ENCODE measurements at places on chromosomes 2 and 18.

DNA sequence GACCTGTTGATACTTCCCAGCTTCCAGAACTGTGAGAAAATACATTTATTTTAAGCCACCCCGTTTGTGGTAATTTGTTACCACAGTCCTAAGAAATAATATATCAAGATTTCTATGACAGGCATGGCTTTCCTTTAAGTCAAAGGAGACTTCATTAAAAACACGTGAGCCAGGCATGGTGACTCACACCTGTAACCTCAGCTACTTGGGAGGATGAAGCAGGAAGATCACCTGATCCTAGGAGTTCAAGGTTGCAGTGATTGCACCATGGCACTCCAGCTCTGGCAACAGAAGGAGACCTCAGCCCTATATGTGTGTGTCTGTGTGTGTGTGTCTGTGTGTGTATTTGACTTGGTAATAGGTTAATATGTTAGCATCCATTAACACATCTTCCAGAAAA, 69.8 kb upstream of the SCN7A start:
- no peak for DNase-seq

GRCh38 chr2:113069676-113070605, 2.2 kb downstream of the IL1F10 start:
- DNase-seq, result no peak

DNA sequence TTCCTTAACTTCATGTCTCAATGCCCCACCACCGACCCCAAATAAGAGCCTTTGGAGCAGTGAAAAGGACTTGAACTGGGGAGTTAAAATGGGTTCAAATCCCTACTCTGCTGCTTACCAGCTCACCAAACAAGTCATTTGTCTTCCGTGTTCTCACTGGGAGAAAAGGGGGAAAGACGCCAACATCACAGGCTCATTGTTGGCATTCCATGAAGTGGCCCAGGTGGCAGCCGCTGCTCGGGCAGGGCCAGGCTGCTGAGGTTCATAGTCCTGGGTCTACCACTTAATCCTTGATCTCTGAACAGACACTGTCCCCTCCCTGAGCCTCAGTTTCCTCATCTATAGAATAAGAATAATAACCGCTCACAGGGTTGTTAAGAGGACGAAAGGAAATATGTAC, 103.0 kb downstream of the APOB start:
- DNase-seq, result no peak

GRCh38 chr2:14927021-14927564, 294.6 kb downstream of the LRATD1 start:
- DNase-seq, result no peak

DNA sequence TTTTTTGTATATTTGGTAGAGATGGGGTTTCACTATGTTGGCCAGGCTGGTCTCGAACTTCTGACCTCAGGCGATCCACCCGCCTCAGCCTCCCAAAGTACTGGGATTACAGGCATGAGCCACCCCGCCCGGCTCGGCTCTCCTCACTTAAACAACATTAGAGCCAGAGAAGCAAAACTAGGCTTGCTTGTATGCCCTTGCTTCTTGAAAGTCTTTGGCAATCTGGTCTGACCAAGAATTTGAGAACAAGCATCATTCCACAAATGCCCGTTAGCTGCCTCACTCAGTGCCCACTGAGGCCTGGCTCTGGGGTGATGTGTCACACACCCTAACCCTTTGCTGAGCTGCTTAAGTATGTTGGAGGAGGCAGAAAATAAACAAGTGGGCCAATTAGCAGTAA, 33.5 kb downstream of the SOWAHC start:
- no peak for DNase-seq

DNA sequence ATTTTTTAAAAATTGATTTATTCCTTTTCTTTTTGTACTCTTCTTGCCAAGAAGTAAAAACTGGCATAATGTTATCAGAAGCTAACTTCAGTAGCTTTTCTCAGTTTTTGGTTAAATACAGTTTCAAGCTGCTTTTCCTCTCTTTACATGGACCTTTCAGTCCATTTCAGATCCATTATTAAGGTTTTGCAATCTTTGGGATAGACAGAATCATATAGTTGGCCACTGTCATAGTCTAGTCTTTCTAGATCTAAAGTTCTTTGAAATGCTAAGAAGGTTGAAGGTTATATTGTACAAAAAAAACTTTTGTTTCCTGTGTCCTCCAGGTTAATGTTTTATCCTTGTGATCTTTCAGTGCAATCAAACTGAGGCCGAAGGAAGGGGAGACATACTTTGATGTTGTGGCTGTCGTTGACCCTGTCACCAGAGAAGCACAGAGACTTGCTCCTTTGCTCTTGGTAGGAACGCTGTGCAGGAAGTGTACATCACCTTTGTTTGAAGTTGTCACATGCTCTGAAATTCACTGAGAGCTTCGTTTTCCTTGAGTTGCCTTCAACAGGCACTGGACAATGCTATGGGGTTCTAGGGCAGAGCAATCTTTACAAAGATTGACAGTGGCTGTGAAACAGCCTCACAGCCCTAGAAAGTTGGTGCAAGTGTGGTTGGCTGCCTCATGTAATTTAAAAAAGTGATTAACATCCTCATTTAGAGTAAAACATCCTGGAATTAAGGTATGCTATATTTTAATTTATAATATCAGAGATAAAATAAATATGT, 79.1 kb downstream of the UGGT1 start:
- DNase-seq, result no peak

DNA sequence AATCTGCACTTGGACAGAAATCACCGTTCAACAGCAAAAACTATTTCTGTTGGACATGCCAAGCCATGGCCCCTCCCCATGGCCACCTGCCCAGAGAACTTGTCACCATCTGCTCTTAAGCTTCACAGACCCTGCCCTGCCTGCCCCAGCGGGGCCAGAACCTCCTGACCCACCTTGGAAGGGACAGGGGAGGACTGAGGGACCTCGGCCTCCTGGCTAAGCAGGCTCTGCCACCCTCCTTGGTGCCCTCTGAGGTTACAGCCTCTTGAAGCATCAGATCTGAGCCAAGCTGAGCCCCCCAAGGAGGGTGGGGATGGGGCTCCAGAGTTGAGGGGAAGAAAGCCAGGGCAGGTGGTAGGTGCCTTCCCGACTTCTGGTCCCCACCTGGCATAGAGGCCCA, 6.5 kb downstream of the TEX261 start:
- DNase-seq, result no peak

DNA sequence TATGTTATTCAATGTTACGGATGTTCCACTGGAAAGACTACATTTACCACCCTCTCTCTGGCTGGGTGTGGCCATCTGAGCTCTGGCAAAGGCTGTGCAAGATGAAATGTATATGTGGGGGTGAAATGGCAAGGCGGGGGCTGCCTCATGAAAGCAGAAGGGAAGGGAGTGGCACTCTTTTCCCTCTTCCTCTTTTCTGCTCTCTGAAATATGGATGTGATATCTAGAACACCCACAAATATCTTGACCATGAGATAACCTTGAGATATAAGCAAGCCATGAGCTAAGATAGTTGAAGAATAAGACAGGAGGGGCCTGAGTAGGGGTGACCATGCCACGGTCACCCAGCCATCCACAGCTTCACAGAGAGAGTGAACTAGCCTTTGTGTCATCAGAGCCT, 367.8 kb upstream of the ID2 start:
- DNase-seq, result no peak

- no peak for DNase-seq
Measured at GRCh38 chr18:71850602-71851001, 693.5 kb downstream of the CBLN2 start.

- no peak for DNase-seq
Measured at GRCh38 chr2:180247658-180248057, 240.6 kb upstream of the CWC22 start.

DNA sequence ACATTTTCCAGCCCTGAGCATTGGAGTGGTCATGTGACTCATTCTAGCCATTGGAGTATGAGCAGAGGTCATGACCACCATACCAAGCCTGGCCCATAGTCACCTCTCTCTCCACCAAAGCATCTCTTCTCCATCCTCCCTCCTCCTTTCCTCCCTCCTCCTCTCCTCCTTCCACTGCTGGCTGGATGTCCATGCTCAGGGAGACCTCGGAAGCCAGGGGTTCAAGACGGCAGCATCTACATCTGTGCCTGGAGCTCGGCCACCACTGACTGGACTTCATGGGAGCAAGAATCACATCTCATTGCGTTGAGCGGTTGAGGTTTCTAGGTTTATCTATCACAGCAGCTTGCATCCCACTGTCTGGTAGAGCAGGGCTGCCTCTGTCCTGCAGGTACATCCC, 252.4 kb downstream of the NDUFA10 start:
- peak; percentile 2 for DNase-seq

DNA sequence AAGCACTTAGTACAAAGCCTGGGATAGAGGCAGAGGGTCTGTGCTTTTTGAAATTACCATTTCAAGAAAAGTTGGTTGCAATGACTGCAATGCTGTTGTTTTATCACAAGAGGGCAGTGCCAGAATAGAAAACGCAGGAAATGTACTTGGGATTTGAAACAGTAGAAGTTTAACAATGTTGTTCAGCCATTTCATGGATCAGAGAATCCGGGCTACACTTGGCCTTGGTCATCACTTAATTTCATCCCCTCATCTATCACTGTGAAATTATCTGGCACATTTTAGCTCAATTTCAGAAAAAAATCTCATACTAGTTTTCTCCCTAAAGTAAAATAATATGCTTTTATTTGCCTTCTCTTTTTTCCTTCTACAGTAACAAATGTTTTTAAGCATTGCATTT, 70.8 kb downstream of the RAPGEF4 start:
- DNase-seq, result no peak

DNA sequence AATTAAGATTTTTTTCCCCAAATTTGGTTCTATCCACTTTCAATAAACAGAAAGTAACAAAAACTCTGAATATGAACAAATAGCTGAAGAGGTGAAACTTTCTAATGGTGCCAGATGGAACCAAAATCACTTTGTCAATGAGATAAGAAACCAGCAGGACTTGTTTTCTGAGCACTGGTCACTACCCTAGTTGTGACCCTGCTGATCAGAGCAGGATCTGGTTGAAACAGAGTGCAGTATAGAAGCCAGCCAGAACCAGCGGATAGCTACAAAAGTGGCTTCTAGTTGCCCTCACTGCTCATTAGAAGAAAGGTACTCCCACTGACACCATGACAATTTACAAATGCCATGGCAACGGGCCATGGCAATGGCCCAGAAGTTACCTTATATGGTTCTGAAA, 158.3 kb upstream of the PIEZO2 start:
- no peak for DNase-seq

DNA sequence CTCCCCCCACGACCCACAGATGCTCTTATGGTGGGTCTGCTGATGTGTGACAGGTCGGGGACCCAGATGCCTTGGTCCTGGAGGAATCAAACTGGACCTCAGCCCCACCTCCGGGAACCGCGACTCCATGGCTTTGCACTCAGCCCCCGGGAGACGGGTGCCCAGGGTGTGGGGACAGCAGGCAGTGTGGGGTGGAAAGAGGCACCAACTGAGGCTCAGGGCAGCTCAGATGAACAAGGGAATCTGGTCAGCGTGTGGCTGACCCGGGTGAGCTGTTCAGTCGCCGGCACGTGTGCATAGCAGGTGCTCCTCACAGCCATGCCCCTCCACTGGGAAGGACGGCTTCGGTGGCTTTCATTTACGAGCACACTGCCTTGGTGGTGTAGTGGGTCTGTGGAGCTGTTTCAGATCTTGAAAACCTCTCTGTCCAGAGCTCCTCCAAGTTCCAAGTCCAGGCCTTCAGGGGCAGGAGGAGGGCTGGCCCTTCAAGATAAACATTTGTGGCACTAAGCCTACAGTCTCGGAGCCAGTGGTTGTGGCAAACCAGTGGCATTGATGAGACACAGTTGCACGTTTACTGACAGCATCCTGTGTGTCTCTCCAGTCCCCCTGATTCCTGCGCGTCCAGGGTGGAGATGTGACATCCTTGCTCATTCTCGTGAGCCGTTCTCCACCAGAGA, 471.2 kb upstream of the HS6ST1 start:
- DNase-seq, result no peak

GRCh38 chr2:141515931-141516330, 614.9 kb downstream of the LRP1B start:
- no peak for DNase-seq

GRCh38 chr2:88161446-88162244, 8.5 kb upstream of the THNSL2 start:
- DNase-seq, result no peak

DNA sequence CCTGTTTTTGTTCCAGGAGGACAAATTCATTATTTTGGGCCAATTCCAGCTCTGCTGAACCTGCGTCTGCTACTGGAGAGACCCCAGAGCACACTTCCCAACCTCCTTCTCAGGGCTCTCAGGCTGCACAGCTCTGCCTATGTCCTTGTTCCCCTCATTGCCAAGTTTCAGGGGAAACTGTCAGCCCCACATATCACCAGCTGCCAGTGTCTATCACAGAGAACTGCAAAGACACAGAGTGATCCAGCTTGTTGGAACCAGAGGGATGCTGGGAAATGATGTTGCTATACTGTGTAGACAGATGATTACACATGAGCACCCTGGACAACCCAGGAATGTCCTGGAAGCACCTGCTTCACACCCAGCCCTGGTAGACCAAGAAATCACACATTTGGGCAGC, 67.4 kb upstream of the TMEM247 start:
- no peak for DNase-seq

GRCh38 chr2:80568011-80568410, 263.5 kb upstream of the LRRTM1 start:
- no peak for DNase-seq

DNA sequence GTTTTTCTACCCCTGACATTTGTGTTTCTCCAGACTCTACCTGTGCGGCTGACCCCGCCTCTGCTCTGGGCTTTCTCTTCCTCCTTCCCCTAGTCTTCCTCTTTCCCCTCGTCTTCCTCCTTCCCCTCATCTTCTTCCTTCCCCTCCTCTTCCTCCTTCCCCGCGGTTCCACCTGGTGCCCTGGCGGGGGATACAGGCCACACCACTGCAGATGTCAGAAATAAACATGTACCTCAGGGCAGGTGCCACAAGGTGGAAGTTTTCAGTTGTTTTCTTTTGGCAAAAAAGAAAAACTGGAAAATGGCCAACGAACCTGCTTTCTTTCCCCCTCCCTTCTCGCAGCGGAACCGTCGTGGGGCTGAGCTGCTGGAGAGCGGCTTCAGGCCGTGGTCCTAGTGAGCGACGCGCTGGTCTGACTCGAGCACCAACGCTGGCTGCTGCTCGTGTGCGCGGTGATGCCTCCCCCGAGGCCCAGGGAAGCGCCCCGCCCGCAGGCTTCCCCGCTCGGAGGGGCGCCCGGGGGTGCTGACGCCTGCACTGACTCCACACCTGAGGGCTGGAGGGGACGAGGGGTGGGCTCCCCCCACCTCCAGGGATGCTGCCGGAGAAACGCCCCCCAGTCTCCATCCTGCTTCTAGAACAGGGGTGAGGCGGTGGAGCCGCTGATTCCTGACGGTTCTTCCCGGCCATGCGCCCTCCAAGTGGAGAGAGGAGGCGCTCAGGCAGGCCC, 83.7 kb upstream of the ZNF516 start:
- DNase-seq, result no peak

DNA sequence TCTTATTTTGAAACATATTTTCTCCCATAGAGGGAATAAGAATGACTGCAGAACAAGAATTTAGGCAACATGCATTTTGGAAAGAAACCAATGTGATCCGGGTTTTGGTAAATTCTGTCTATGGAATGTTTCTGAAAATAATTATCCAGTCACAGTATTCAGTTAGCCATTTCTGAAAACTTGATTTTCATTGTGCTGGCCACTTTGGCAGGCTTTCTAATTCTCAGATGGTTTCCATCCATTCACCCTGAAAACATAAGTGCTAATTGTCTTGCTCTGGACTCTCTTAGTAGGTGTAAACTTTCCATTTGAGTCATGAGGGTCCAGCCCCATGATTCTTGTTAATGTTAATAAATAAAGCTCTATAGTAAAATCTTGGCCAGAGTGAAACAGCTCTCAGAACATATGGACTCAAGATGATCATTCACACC, 176.5 kb downstream of the RBM43 start:
- DNase-seq, result no peak

All from activated T-cell treated with anti-CD3 and anti-CD28 coated beads, Interleukin-2, amount 50 U/mL, for 1 hour (primary cell).